ENCODE measurements at places on chromosomes 6 and 20. TPM values are rescaled to one million over a fixed set of nuclear protein-coding genes. Genes with fewer than 3 reads are reported as not detected.

Gene DUSP15
- 1.6 TPM for total RNA-seq

Gene IP6K3
- total RNA-seq: 0.80 TPM

Gene KCNB1
- 4.3 TPM for total RNA-seq

Gene CFAP61
- 0.40 TPM for total RNA-seq

Gene GZF1
- total RNA-seq: 9.4 TPM

Gene MOXD1
- 1.9 TPM for total RNA-seq

Gene SLC17A1
- not detected for total RNA-seq

Gene MMP24
- 34.6 TPM for total RNA-seq

Data from A549 treated with GW870086 at 1 μM for 4 hours (cell line).